ENCODE measurements at places on chromosomes 7 and 10.

GRCh38 chr10:129883029-129883428, 81.0 kb downstream of the EBF3 start:
- DNase-seq = no peak

DNA sequence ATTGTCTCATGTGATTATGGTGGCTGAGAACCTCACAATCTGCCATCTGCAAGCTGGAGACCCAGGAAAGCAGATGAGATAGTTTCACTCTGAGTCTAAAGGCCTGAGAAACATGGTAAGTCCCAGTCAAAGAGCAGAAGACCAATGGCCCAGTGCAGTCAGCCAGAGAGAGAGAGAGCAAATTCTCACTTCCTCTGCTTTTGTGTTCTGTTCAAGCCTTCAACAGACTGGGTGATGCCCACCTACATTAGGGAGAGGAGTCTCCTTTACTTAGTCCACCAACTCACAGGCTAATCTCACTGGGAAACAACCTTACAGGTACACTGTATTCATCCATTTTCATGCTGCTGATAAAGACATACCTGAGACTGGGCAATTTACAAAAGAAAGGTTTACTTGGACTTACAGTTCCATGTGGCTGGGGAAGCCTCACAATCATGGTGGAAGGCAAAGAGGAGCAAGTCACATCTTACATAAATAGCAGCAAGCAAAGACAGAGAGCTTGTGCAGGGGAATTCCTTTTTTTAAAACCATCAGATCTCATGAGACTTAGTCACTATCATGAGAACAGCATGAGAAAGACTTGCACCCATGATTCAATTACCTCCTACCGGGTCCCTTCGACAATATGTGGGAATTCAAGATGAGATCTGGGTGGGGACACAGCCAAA, 4.7 kb upstream of the FRMPD2 start:
- no peak for DNase-seq

GRCh38 chr10:51879238-51879637, 179.8 kb upstream of the CSTF2T start:
- DNase-seq = peak; percentile 14

DNA sequence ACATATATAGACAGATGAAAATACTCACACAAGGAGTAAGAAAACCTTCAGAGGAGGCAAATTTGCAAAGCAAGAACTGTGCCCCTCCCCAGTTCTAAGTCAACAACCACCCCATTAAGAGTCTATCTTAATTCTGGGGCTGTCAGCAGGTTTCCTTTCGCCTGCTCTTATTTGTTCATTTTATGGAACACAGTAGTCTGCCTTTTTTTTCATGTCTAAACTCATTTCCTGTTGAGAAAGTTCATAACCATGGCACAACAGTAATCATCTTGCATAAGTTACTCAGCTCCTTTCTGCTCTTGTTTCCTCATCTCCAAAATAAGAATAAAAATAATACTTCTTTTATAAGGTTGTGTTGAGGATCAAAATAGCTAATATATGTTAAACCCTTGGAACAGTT, 25.8 kb upstream of the AMPH start:
- no peak for DNase-seq

DNA sequence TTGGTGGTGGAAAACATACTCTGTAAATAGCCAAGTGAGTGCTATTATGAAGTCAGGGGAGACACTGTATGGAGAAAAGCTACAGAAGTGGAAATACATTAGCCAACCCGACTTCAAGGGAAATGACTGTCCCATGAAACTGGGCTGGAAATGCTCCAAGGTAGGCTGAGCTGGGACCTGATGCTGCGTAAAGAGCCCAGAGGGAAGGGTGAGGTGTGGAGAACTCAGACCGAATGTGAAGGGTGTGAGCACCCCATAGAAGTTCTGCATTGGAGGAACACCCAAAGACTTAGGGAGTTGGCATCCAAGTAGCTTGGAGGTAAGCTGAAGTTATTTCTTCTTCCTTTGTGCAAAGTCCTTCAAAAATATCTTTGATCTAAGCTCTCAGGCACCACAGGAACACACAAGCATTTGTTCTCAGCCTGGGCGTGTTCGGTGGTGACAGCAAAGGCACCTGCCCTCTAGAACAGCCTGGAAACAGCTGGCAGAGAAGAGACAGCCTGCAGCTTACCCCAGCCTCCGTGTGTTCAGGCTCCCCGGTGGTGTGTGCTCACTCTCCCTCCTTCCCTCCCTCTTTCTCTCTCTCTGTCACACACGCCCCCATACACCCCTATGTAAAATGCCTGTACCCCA, 19.1 kb upstream of the GJD4 start:
- no peak for DNase-seq

DNA sequence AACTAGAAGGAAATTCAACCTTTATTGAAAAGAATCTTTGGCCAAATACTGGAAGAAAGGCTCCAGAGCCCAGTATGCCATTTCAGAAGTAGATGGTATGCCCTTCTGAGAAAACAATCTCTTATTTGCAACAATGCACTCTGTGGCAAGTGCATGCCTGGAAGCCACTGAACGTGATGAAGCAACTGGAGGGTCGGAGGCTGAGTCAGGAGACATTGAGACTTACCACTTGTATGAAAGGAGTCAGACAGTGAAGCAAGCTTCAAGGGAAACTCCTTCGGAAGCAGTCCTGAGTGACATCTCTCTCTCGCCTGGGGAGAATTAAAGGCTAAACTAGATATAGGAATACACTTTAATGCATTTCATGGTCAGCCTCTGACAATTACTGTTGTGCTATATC, 353.7 kb downstream of the NRG3 start:
- no peak for DNase-seq

DNA sequence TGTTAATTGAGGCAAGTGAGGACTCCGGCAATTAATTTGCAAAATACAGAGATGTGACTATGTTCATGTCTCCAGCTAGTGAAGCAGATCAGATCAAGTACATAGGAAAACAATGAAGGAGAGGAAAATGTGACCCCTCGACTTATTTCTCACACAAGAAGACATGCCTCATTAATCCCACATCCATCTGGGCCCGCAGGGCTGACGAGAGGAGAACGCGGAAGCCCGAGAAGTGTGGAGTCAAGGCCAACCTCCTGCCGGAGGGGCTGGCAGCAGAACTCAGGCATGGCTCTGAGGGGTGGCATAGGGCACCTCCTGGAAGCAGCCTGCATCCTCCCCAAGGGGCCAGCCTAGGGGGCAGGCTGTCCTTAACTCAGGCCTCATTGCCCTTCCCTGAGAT, 54.4 kb downstream of the ZNF503 start:
- DNase-seq = no peak

GRCh38 chr7:23346316-23346715, 47.2 kb downstream of the MALSU1 start:
- no peak for DNase-seq

DNA sequence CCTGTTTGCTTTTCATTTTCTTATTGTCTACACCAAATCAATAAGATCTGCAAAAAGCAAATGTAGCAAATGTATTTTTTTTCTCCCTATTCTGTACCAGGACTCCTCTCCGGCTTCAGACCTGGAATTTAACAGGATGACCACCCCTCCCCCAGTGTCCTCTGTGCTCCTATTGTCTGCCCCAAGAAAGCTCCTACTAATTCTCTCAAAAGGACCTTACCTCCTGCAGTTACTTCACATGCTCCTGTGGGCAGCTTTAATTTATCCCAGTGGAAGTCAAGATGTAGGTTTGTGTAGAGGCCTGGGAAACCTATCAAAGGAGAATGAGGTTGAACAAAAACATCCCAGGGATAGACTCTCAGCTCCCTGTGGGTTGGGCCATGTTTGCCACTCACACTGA, 31.3 kb downstream of the PLXNA4 start:
- DNase-seq = no peak

GRCh38 chr7:128860158-128861073, 2.2 kb upstream of the ATP6V1F start:
- DNase-seq = no peak

GRCh38 chr7:75617634-75618234, 121.0 kb downstream of the HIP1 start:
- peak; percentile 32 for DNase-seq

- no peak for DNase-seq
Measured at GRCh38 chr10:91711885-91712680, 79.2 kb upstream of the PPP1R3C start.

- DNase-seq = no peak
Measured at GRCh38 chr7:92698237-92698841, 108.1 kb upstream of the FAM133B start.

DNA sequence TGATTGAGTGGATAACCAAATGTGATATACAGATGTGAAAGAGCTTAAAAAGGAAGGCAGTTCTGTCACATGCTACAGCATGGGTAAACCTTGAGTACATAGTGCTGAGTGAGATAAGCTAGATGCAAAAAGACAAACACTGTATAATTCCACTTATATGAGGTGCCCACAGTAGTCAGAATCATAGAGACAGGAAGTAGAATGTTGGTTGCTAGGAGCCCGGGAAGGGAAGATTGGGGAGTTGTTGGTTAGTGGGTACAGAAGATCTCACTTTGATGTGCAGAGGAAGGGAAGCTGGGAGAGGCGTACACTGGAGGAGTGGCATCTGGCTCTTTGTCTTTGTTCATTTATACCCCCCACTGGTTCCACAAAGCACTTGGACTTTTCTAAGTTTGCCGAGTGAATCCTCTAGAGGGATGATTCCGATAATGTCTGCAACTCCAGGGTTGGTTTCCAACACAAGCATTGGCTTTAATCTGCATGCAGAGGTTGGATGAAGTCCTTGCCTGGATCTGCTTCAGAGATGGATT, 39.5 kb downstream of the TSPAN14 start:
- no peak for DNase-seq

DNA sequence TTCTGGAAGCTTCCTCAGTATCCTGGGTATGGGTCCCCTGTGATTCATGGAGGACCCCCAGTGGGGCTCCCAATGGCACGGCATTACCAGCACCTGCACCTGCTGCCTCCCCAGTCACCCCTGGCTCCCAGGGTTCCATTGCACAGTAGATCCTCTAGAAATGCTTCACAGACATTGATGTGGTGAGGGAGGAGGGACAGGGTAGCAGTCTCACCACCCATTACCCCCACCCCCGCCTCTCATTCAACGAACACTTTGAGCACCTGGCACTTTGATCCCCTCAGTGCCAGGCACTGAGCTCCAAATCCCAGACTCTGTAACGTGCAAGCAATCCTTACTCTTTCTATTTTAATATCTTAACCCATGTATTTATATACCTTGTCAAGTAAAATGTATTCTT, 26.8 kb upstream of the PSAP start:
- DNase-seq = no peak

DNA sequence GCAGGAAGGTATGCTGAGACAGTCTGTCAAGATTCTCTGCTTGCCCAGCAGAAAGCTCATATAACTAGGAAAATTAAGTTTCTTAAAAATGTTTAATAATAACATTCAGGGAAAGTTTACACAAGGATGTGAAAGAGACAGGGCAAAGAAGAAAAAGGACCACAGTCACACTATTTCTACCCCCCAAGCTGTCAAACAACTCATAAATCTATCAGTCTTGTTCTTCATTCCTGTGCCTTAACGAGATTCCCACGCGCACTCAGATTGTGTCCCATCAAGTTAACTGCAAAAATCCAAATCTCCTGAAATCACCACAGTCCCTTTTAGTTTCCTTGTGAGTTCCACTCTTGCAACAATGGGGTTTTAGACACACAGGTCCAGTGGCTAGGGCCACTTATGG, 14.9 kb downstream of the CUL2 start:
- no peak for DNase-seq

DNA sequence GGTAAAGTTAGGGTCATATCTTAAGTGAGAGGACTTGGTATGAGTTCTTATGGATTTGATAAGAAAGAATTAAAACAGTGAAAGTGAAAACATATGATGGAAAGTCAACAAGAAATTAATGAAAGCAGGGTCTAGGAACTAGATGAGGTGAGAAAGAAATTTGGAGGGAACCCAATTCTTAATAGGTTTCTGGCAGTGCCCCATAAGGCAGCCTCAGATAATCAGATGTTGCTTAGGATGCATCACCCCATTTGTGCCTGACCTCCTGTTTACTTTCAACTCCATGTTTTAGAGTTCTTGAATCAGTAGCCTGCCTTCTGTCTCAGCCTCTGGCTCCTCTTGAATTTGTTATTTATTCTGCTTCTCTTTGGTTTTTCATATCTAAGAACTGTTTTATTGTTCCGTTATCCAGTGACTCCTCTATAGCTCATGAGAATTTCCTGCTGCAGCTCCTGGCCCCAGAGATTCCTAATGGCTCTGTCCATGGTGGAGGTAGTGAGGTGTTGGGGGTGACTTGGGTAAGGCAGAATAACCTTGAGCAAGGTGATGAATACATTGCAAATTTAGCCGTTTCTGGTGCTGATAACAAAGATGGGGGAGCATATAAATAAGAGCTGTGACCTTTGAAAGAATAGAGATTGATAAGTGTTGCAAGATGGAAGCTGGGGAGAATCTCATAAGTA, 17.6 kb downstream of the ITGB8 start:
- no peak for DNase-seq

GRCh38 chr7:99679400-99680191, at the start of gene CYP3A5:
Gene CYP3A5 (minus strand): TSS chr7:99679996. CDS start chr7:99679896, 100 bp downstream.
- no peak for DNase-seq

- DNase-seq = no peak
Measured at GRCh38 chr7:132551886-132552285, 24.4 kb downstream of the PLXNA4 start.

- no peak for DNase-seq
Measured at GRCh38 chr7:108331971-108332370, 124.3 kb downstream of the NRCAM start.

- no peak for DNase-seq
Measured at GRCh38 chr7:2964208-2964607, 79.5 kb downstream of the CARD11 start.

- DNase-seq = peak; percentile 40
Measured at GRCh38 chr10:84194424-84195043, at the start of gene CDHR1. Gene CDHR1 (plus strand): TSS chr10:84194537. CDS start chr10:84194761, 224 bp downstream.

GRCh38 chr7:139422126-139422525, 61.3 kb downstream of the KLRG2 start:
- no peak for DNase-seq

GRCh38 chr10:31584098-31584631, 265.1 kb downstream of the ZEB1 start:
- DNase-seq = no peak

- DNase-seq = peak; percentile 39
Measured at GRCh38 chr10:26621889-26622711, 75.4 kb upstream of the PDSS1 start.

DNA sequence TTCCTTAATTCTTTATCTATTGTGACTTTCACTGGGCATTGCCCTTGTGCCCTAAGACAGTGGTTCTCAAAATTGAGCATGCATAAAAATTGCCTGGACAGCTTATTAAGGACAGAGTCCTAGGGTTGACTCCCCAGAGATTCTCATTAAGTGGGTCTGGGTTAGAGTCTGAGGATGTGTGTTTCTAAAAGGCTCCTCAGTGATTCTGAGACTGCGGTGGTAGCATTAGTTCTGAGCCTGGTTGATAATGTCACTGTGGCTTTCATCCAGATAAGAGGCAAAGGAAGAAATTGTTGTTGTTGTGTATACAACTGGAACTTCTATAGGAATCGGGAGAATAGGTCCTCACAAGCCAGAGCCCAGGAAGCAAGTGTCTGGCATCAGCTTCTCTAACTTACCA, 1.3 kb downstream of the IFIT2 start:
- DNase-seq = no peak

- no peak for DNase-seq
Measured at GRCh38 chr7:106692450-106693051, 31.6 kb upstream of the CCDC71L start.

GRCh38 chr7:11332186-11332864, 358.7 kb downstream of the PHF14 start:
- no peak for DNase-seq
